Stimulated activated CD8-positive, alpha-beta memory T cell treated with anti-CD3 and anti-CD28 coated beads, Interleukin-2, amount 100 ng/mL, for 1 hour (primary cell): ENCODE measurements at places on chromosomes 16 and 17.

GRCh38 chr17:61410141-61411010, 10.7 kb downstream of the TBX2 start:
- DNase-seq, result peak; percentile 41

- peak; percentile 4 for DNase-seq
Observed at GRCh38 chr16:3793161-3793576, 75.8 kb upstream of the TRAP1 start.

DNA sequence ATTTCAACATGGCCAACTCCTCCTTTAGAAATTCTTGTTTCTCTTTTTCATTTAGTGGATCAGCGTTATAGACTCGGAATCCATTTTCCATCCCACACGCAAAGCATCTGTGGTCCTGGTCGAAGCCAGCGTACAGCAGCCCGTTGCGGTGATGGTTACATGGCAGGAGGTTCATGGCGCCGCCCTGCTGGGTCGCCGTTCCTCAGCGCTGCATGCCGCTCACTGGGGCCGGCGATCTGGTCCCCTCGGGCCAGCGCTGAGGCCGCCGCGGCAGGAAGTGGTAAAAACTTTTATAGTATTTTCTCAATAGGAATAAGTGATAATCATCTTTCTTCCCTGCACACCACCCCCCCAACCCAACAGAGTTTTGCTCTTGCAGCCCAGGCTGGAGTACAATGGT, 29.9 kb upstream of the RHOT1 start:
- no peak for DNase-seq

GRCh38 chr17:39981207-39981741, 667 bp downstream of the PSMD3 start:
- DNase-seq, result no peak

DNA sequence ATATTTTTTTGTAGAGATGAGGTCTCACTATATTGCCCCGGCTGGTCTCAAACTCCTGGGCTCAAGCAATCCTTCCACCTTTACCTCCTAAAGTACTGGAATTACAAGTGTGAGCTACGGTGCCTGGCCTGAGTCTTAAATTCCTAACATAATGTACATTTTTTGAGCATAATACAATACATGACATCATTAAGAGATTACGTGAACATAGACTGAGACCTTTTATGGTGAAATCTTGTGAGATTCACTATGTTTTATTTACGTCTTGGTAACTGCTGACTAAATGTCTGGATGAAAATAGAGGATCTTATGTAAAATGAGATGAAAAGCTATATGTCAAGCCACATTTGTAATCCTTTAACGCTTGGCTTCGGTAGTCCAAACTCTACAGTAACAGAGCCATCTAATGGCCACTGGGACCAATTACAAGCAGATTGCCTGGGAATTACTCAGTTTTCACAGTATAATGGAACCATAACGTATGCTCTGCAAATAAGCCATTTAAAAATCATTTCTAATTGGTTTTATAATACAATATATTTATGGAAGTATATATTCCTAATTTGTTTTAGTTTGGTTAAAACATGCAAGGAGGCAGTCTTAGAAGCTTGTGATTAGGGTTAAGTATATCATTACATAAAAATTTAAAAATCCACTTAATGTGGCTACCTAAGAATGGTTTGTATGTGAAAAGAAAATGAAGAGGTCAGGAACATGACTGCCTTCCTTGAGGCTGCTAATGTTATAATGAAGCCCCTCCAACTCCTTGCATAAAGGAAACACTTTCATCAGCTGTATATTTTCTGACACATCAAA, 8.1 kb upstream of the EFCAB13 start:
- no peak for DNase-seq

- DNase-seq, result no peak
Observed at GRCh38 chr16:792221-792995, 4.0 kb downstream of the CHTF18 start.

DNA sequence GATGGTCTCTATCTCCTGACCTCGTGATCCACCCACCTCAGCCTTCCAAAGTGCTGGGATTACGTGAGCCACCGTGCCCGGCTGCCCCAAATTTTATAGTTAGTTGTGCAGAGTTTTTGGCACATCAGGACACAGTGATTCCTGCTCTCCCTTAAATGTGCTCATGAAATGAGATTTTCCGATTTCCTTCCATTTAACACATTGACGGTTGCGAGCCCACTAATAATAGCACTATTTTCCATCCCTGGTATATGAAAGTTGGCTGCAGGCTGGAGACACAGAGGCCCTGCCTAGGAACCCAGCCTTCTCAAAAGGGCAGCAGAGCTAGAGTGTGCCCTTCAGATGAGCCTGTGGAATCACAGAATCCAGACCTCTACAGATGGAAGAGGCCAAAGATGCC, 17.4 kb upstream of the MYH10 start:
- DNase-seq, result no peak

- DNase-seq, result no peak
Observed at GRCh38 chr16:4920826-4921225, 16.1 kb downstream of the PPL start.

GRCh38 chr16:68091380-68092261, 6.5 kb downstream of the NFATC3 start:
- DNase-seq, result no peak

GRCh38 chr16:12927591-12927990, 26.2 kb downstream of the SHISA9 start:
- no peak for DNase-seq

- DNase-seq, result no peak
Observed at GRCh38 chr16:81649561-81650184, 129.4 kb upstream of the PLCG2 start.

- DNase-seq, result no peak
Observed at GRCh38 chr17:81237591-81238489, 1.0 kb downstream of the TEPSIN start.

DNA sequence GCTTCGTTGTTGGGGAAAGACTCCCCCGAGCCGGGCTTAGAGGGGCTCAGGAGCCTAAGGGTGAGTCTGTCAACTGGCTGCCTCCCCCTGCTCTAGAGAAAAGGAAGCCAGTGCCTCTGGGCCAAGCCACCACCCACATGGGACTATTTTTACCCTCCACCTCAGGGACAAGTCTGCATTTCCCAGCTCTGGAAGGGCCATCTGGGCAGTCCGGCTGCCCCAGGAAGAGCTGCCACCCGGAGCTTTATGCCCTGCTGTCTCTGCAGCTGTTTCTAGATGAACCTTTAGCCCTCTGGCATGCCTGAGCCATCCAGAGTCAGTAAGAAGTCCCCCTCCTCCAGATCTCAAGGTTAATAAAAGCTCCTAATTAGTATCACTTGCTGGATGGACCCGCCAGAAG, 5.3 kb upstream of the RPRML start:
- no peak for DNase-seq

GRCh38 chr17:50466371-50467113, 2.1 kb downstream of the CHAD start:
- DNase-seq, result no peak

DNA sequence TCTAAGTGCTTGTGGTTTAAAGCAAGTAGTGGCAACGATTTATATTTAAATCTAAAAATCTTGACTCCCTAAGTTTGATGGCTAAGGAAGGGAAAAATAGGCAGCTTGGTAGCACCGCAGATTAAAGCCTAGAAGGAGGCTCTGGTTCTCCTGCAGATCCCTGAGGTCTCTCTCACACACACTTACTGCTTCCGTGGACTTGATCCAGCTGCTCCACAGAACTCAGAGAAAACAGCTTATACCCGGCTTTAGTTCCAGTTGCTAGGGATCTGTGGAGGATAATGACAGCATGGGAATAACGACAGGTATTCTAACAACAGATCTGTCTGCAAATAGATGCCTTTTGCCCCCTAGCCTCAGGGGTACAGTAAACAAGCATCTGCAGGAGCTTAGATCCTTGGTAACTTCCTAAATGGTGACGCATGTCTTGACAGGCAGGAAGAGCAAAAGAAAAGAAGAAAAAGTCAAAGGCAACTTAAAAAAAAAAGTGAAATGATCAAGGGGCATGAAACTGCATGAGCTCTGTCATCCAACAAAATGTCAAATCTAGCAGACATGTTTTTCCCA, 4.5 kb downstream of the WIPI1 start:
- no peak for DNase-seq

GRCh38 chr16:51155820-51156806, 5.0 kb upstream of the SALL1 start:
- DNase-seq, result no peak

DNA sequence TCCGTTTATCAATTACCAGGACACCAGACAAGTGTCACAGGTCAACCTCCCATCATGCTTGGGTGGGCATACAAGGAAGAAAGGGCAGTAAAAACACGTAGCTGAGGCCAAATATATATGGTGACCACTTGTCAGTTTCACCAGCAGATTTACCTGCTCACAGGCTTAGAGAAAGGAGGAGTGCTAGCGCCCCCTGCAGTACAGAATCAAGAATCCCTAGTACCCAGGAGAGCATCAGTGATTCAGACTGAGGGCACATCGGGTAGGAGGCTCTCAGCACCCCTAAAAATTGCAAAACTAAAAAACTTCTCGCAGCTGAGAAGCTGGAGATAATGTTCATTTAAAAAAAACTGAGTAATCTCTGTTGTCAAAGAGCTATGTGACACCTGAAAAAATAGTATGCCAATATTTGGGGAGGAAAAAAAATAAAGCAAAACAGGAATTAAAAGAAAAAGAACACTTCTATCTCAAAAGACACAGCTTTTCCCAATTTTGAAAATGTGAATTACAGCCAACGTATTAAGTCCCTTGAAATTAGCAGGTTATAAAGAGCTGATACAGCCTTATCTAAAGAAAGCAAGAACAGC, 21.2 kb upstream of the MON1B start:
- peak; percentile 14 for DNase-seq

DNA sequence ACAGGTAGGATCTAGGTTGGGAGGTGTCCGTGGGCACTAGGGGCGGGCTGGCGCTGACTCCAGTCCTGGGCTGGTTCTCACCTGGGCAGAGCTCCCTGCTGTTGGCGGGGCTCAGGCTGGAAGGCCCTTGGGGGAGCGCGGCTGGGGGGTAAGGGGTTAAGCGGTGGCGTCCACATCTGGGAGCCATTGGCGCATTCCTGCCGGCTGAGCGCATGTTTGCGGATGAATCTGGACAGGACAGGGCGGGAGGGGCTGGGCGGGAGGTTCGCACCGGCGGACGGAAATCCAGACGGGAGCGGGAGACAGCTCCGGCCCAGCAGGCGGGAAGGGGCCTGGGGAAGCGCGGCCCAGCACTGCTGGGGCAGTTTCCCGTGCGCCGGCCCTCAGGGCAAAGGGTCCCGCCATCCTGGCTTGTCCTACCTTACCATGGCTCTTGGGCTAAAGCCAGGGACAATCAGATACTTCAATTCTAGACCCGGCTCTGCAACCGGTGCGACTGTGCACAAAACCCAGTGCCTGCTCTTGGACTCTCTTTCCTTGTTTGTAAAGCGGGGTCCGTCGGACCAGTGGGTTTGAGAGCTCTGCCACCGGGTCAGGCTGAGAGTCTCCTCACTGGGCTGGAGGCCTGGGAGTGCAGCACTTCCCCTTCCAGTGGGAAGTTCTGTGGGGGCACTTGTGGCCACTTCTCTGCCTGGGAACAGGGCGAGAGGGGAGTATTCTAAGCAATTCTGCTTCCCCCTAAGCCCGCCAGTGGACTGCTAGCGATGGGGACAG, 7.8 kb downstream of the RARA start:
- DNase-seq, result no peak

DNA sequence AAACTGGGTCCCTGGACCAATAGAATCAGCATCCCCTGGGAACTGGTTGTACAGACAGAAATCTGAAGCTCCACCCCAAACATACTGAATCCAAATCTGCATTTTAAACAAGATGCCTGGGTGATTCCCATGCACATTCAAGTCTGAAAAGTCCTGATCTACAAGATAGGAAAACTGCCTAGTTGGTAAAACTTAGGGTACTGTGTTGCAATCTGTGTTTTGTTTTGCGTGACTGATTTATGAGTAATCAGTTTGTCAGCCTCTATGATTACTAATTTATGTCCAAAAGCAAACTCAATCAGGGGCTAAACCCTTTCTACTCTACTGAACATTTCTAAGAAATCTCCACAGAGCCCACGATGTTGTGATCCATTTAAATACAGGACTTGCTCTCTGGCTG, 103.8 kb downstream of the YPEL2 start:
- DNase-seq, result no peak

DNA sequence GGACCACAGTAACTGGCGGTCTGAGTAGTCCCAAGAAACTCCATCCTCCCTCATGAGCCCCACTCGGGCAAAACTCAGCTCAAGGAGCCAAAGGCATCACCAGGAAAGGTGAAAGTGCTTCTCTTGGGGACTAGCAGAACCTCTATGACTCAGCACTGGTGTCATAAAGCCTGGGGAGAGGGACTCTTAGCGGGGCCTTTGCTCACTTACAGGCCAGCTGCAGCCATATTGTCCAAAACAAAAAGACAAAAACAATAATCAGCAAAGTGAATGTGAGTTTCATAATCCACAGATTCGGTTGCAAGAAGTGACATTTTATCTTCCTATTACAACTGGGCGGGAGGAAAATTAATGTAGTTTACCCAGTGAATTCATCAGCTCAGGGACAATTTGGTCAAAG, at the start of gene TEKT5:
Gene TEKT5 (minus strand): TSS at position 101 of the 400 bp plus-strand sequence. CDS start 57 bp downstream, at position 44.
- no peak for DNase-seq

- no peak for DNase-seq
Observed at GRCh38 chr17:75079023-75079373, 8.8 kb upstream of the SLC16A5 start.

GRCh38 chr16:57531635-57532265, 4.6 kb downstream of the CCDC102A start:
- no peak for DNase-seq

- no peak for DNase-seq
Observed at GRCh38 chr16:27531826-27532800, 17.6 kb downstream of the GTF3C1 start.

DNA sequence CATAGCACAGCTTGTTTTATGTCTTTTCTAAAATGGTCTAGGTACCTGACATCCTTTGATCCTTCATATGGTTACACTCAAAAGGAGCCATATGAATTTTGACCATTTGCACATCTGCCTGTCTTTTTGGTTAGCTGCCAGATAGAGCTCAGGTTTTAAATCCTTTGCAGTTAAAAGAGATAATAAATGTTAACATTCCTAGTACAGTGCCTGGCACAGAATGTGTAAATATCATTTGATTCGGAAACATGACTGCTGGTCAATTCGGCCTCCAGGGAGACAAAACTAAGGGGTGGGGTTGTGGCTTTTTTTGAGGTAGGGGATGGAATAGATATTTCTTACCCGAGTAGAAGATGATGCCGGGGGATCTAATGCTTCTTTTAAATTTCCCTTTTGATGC, 64.2 kb downstream of the FTO start:
- no peak for DNase-seq

GRCh38 chr17:51270636-51271035, 10.3 kb downstream of the UTP18 start:
- DNase-seq, result no peak

GRCh38 chr16:82735186-82735585, 108.4 kb downstream of the CDH13 start:
- DNase-seq, result no peak

- no peak for DNase-seq
Observed at GRCh38 chr17:4463818-4464476, 30.2 kb downstream of the SPNS3 start.

- no peak for DNase-seq
Observed at GRCh38 chr17:76935331-76935730, 67.1 kb downstream of the MGAT5B start.

- DNase-seq, result no peak
Observed at GRCh38 chr16:51755039-51755501, 604.0 kb upstream of the SALL1 start.
